Stimulated activated CD8-positive, alpha-beta memory T cell treated with anti-CD3 and anti-CD28 coated beads, Interleukin-12 subunit alpha, Interleukin-12 subunit beta, amount 100 ng/mL, for 1 hour (primary cell): ENCODE measurements at places on chromosomes 11 and 22.

DNA sequence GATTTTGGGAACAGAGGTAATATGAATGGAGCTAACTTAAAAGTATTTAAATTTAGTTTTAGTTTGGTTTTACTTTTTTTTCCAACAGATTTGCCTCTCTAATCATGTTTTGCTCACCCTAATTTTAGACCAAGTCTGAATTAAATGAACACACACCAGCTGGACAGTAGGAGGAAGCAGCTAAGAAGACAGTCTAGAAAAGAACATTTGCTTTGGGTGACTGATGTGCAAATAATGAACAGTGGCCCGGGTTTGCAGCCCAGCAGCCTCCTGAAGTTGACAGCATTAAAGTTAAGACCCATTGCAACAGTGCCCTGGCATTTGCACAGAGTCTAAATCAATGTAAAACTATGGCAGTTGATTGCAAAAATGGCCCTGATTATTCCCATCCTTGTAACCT lies 66.4 kb upstream of the SORL1 start:
- no peak for DNase-seq

DNA sequence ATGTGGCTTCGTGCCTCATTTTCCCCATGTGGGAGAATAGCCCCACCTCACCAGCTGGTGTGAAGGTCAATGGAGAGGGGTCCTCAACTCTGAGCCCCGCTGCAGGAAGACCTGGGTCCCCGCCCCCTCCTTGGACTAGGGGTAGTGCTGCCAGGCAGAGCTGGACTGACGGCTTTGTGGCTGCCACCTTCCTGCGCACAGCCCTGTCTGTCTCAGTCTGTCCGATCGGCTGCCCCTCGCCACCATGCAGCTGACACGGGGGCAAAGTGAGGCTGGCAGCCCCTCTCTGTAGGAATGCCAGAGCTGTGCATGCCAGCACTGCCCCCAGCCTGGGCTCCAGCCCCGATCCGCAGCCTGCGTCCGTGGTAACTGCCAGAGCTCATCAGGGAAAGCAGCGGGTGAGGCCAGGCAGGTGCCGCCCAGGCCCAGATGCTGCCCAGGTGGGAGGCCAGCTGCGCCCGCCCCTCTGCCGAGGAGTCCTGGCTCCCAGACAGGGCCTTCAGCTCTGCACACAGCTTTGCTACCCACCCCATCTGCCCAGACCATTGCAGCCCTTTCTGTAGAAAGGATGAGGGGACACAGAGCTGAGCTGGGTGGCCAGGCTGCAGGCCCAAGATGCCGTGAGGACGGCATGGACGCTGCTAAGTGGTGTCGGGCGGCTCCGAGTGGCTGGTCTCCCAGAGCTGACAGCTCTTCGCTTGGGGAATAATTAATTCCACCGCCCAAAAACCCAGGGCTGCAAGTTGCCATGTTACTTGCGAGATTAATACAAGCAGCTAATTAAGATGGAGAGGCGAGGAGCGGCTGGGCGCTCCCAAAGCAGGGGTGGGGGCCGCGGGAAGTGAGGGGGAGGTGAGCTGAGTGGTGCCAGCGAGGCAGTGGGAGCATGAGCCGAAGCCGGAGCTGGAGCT lies 19.5 kb upstream of the FLRT1 start:
- no peak for DNase-seq

- DNase-seq = no peak
Measured at GRCh38 chr11:5317292-5317691, 6.8 kb downstream of the OR51B2 start.

GRCh38 chr11:130645843-130646197 lies 197.4 kb downstream of the ADAMTS15 start:
- no peak for DNase-seq

DNA sequence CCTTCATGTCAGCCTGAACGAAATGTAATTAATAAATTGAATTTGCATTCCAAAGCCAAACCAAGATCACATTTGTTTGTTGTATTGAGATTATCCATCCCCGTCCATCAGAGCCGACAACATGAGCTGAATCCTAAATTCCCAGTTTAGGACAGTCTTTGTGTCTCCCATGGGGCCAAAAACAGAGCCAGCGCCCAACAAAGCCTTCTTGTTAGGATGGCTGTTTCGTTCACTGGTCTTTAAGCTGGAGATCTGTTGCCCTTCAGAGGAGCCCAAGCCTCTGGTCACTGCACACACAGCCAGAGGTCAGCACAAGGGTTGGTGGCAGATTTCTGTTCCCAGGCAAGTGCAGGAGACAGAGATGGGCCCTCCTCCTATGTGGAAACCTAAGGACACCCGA lies 25.8 kb downstream of the DSCAML1 start:
- no peak for DNase-seq

GRCh38 chr11:64456509-64457320 lies 97.8 kb downstream of the RPS6KA4 start:
- DNase-seq = no peak

- DNase-seq = no peak
Measured at GRCh38 chr11:13440100-13440855, 22.7 kb downstream of the BTBD10 start.

- no peak for DNase-seq
Measured at GRCh38 chr11:111917788-111918187, 925 bp upstream of the C11orf52 start.

DNA sequence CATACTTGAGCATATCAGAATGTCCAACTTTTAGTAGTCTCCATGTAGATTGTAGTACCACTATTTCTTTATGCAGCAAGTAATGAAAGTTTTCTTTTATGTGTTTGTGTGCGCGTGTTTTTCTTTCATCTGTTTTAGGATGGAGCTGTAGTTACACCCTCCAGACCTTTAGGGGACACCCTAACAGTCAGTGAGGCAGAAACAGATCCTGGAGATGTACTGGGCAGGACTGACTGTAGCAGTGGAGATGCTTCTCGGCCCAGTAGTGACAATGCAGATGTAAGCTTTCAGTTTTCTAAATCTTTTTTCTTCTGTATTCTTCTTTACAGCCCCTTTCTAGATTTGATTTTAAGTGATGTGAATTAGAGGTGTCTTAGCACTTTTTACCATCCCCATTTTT lies 79.9 kb upstream of the GRIK4 start:
- no peak for DNase-seq

DNA sequence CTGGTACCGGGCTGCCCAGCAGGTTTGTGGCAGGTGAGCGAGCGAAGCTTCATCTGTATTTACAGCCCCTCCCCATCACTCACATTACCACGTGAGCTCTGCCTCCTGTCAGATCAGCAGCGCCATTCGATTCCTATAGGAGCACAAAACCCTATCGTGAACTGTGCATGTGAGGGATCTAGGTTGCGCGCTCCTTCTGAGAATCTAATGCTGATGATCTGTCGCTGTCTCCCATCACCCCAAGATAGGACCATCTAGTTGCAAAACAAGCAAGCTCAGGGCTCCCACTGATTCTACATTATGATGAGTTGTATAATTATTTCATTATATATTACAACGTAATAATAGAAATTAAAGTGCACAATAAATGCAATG lies 15.8 kb upstream of the VSIG10L2 start:
- DNase-seq = no peak

GRCh38 chr11:60170566-60170965 lies 12.3 kb downstream of the MS4A6A start:
- no peak for DNase-seq
